ENCODE measurements at places on chromosomes 7 and 10.

- DNase-seq: no peak
Measured at GRCh38 chr10:49347342-49347741, 48.4 kb downstream of the C10orf71 start.

GRCh38 chr10:1549591-1550290 is 187.6 kb downstream of the ADARB2 start:
- DNase-seq: no peak

DNA sequence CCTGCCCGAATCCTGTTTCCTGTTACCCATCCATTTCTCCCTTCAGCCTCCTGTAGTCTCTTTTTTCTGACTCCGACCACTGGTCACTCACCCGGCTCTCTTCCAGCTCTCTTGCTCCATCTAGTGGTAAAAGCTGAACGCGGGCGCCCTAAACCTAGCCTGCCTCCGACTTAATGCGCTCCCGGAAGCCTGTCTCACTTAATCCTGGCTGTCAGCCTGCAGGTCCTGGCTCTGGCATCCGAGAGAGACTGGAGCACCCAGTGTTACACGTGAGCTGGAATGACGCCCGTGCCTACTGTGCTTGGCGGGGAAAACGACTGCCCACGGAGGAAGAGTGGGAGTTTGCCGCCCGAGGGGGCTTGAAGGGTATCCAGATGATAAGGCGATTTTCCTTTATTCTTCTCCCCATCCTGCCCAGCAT is 10.3 kb downstream of the SUMF2 start:
- peak; percentile 30 for DNase-seq

- DNase-seq: no peak
Measured at GRCh38 chr7:38675494-38676106, 44.4 kb upstream of the AMPH start.

GRCh38 chr7:15085366-15085765 is 182.8 kb upstream of the DGKB start:
- no peak for DNase-seq

- DNase-seq: no peak
Measured at GRCh38 chr7:12957487-12957886, 270.1 kb downstream of the ARL4A start.

DNA sequence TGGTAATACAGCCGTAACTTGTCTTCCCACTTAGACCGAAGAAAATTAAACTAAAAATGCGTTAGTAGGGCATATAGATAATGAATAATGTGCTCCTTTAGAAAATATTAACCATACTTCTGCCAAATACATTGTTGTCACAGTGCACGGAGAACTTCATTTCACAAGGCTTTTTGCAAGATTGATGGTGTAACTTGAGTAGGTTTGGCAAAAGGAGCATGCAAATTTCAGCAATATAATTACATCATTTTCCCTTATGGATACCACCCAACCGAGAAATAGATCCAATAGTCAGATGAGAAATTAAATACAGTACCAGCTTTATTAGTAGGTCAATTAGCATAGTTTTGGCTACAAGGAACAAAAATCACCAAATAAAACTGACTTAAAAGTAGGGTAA is 792.6 kb upstream of the C7orf33 start:
- DNase-seq: no peak
